Foreskin keratinocyte (primary cell): ENCODE measurements at places on chromosomes 6 and 20. TPM values are rescaled to one million over a fixed set of nuclear protein-coding genes. Genes with fewer than 3 reads are reported as not detected.

The TPD52L1 gene
- total RNA-seq = 44.0 and 48.9 TPM in 2 replicates

The MARCKS gene
- total RNA-seq = 52.6 and 57.8 TPM in 2 replicates

The LY6G6C gene
- 0.54 TPM in 1 of 2 replicates, not detected in the other for total RNA-seq

The PHACTR3 gene
- total RNA-seq = 28.3 and 34.0 TPM in 2 replicates

The PRSS16 gene
- total RNA-seq = 3.8 and 5.1 TPM in 2 replicates

The DZANK1 gene
- total RNA-seq = 1.8 and 2.0 TPM in 2 replicates

The PREX1 gene
- 0.49 and 1.3 TPM in 2 replicates for total RNA-seq

The SPO11 gene
- total RNA-seq = not detected in 2 replicates

The HAO1 gene
- total RNA-seq = not detected in 2 replicates
